ENCODE measurements at places on chromosomes 12 and 14. TPM values are rescaled to one million over a fixed set of nuclear protein-coding genes. Genes with fewer than 3 reads are reported as not detected.
A peak's percentile ranks its signal among the peaks of the same experiment; 100 is the strongest.

DNA sequence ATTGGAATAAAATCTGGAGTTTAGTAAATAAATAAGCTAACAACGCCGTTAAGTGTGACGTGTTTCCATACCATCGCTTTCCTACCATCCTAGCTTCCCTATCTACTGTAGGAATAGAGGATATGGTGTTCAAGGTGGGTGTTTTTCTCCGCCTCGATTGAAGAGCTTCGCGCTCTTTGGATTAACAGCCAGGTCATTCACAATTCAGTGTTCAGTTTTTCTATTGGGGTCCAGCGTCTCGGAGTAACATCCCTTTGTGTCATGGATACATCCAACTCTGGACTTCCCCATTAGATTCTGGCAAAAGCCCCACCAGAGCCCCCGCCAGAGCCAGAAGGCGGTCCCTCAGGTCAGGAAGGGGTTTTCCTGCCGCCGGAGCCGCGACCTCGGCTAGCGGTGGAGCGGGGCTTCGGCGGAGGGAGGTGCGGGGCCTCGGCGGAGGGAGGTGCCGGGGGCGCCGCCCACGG, 1.2 kb upstream of the SRGAP1 start:
- DNase-seq, result no peak

DNA sequence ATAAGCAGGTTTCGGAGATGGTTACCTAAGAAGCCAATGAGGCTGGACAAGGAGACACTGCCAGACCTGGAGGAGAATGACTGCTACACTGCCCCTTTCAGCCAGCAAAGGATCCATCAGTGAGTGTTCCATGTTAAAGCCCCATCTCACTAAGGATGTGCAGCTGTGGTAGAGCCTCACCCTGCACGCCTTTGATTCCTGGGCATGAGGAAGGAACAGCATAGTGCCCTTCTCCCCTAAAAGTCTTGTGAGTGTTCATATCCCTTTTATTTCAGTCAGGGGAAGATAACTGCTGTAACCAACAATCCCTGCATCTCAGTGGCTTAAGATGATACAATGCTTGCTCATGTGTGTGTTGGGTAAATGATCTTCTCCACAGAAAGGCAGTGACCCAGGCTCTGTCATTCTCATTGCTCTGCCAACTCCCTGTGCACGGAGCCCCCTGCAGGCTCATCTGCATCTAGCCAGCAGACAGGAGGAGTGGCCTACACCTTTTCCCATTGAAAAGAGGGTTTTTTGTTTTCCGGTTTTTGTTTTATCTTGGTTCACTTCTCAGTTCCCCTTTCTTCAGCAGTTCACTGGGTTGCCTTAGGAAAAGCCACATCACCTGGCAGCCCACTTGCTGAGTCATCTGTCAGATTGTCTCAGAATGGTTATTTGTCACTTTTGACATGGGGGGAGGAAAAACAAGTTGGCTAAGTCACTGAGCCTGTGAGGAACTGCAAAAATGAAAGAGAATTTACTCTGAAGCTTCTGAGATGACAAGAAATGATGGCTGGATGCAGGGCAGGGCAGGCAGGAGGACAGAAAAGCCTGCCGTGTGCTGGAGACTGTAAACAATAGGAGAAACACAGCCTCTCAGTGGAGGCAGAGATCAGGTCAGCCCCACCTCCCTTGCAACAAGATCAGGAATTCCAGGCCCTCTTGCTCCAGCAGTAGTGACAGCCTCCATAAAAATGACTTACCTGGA, 193.3 kb downstream of the ANO4 start:
- no peak for DNase-seq

GRCh38 chr12:53483225-53483978, 15.9 kb downstream of the MAP3K12 start:
- DNase-seq, result peak; percentile 44

DNA sequence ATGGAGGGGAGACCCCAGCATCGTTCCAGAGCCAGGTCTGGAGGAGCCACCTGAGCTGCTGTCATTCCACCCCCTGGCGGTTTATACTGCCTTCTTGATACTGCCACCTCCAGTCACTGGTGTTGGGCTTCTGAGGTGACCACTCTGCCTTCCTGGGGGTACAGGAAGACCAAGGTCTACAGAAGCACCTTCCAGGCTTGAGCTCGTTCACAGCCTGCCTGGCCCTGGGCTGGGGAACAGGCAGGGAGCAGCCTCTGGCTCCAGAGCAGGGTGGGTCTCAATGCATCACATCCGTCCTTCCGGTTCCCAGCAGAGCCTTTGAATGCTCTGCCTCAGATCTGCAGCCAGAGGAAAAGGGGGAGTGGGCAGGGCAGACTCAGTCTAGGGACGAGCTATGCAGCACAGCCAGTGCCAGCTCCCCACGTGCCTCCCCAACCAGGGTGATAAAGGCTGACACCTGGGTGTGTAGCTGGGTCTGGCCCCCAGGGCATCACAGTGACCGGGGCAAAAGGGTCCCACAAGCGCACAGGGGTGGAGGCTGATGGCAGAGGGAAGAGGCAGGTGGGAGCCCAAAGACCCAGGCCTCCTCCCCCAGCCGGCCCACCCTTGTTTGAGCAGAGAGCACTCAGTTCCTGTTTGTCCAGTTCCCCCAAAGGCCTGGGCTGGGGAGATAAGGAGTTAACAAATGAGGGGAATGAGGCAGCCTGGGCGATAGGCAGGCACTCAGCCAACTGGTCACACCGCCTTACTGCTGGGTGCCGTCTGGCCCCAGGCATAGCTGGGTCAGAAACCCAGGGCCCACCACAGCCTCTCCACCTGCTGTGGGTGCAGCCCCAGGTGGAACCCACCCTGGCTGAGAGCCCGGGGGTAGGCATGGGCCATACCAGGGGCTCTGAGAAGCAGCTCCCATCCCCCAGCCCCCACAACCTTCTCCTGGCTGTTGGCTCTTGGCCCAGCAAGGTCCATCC, 17.1 kb downstream of the DEGS2 start:
- DNase-seq, result peak; percentile 76

P2RX2 gene
- total RNA-seq, result 0.55 TPM

- no peak for DNase-seq
These were observed 616.3 kb upstream of the TMEM132C start for GRCh38 chr12:127650626-127651025.

DNA sequence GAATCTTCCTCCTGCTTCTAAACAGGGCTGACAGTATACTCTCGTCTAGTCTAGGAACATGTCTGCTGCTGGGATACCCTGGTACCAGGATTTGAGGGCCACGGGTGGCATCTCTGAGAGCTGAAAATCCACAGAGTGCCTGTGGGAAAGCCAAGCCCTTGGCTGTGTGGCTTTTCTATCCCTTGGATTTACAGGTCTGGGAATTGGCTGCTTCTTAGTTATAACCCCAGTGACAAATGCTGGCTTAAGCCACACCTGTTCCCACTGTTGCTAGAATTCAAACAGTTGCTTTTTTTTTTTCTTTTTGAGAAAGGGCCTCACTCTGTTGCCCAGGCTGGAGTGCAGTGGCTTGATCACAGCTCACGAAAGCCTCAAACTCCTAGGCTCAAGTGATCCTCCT, 14.3 kb upstream of the RIN3 start:
- DNase-seq, result no peak

- no peak for DNase-seq
These were observed 32.7 kb downstream of the GPHB5 start for GRCh38 chr14:63286071-63286470.

GRCh38 chr14:61568572-61569011, 126.7 kb upstream of the HIF1A start:
- DNase-seq, result peak; percentile 72

- peak; percentile 51 for DNase-seq
These were observed 157.0 kb upstream of the PRMT8 start for GRCh38 chr12:3333991-3334391.

- DNase-seq, result no peak
These were observed 6.8 kb downstream of the RASSF9 start for GRCh38 chr12:85829391-85829790.

- DNase-seq, result no peak
These were observed 48.0 kb downstream of the SLC17A8 start for GRCh38 chr12:100404769-100405407.

GRCh38 chr12:101439236-101439635, 31.7 kb upstream of the ARL1 start:
- no peak for DNase-seq

DNA sequence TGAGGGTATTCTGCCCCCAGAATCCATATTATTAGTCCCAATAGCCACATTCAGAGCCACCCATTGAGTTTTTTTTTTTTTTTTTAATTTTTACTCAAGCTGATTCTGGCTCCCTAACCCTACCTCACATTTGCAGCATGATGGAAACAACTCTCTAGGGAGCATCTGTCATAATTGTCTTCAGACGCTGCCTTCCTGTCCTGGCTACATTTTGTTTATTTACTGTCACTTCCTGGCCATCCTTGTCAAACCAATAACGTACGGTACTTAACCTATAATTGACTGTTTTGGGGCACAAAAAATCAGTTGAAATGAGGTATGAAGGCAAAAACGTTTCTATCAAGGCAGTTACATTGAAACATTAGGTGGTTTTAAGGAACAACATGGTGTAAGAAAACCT, 2.1 kb downstream of the GLIPR1 start:
- no peak for DNase-seq

- no peak for DNase-seq
These were observed 11.4 kb upstream of the RNF34 start for GRCh38 chr12:121388421-121388981.

GRCh38 chr12:42213023-42213422, 25.0 kb downstream of the YAF2 start:
- no peak for DNase-seq

GRCh38 chr12:116390401-116391335, 113.2 kb upstream of the MED13L start:
- DNase-seq, result no peak

RNF212B gene
- not detected for total RNA-seq

- DNase-seq, result no peak
These were observed at the start of gene GALNT8 for GRCh38 chr12:4719821-4720636. GALNT8 (plus strand) TSS chr12:4720400; CDS start chr12:4720678, 278 bp downstream.

GALNT9 gene
- 1.6 TPM for total RNA-seq

CCDC196 gene
- total RNA-seq, result not detected

GRCh38 chr12:132545955-132546354, 56.0 kb downstream of the FBRSL1 start:
- DNase-seq, result no peak

DNA sequence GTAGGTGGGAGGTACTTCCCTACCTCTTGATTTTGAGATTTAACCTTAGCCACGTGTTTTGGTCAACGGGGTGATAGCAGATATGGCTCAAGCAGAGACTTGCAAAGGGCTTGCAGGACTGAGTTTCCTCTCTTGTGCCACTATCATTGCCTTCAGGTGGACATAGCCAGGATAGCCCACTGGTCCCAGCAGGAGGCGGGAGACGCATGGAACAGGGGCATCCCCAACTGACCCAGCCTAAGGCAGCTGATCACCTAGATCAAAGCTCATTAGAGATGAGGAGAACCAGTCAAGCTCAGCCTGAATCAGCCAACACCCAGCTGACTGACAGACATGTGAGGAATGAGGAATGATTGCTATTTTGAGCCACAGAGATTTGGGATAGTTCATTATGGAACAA, 49.6 kb downstream of the CALM1 start:
- DNase-seq, result no peak

GRCh38 chr14:95918466-95918865, 41.8 kb downstream of the TUNAR start:
- DNase-seq, result no peak

TMEM263 gene
- 32.6 TPM for total RNA-seq

- no peak for DNase-seq
These were observed 53.1 kb downstream of the EIF2S3B start for GRCh38 chr12:10558789-10559188.

GRCh38 chr12:54060975-54061778, 7.5 kb downstream of the HOXC4 start:
- no peak for DNase-seq

- DNase-seq, result no peak
These were observed 179.7 kb downstream of the RAD51B start for GRCh38 chr14:67999290-67999689.

- no peak for DNase-seq
These were observed 69.1 kb downstream of the VCPKMT start for GRCh38 chr14:50047274-50047676.

GRCh38 chr14:51335531-51335930, 95.5 kb downstream of the TMX1 start:
- no peak for DNase-seq

- no peak for DNase-seq
These were observed 5.2 kb upstream of the PACS2 start for GRCh38 chr14:105309371-105309770.

DNA sequence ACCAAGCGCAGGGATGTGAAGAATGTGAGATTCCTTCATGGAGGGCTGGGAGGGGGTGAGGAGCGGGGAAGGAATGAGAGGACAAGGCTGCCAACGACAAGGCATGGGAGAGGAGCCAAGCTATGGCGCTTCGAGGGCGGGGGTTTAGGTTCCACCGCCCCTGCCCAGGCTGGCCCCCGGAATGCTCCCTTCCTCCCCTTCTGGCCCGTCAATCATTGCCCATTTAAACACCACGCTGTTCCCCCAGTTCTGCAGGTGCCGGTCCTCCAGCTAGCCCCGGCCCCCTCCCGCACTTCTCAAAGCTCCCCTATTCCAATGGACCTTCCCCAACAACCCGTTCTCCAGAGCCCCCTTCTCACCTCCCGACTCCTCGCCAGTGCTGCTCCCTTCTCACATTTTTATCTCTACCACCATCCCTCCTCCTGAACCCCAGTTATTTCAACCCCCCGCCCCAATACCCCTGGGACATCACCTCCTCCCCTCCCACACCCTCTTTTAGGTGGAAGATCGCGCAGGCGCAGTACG, 428 bp downstream of the RNF41 start:
- DNase-seq, result peak; percentile 79

GRCh38 chr14:56168007-56168616, 49.9 kb downstream of the PELI2 start:
- no peak for DNase-seq

PLEKHG3 gene
- 34.5 TPM for total RNA-seq

C3AR1 gene
- 45.0 TPM for total RNA-seq

KRAS gene
- 26.7 TPM for total RNA-seq

DNA sequence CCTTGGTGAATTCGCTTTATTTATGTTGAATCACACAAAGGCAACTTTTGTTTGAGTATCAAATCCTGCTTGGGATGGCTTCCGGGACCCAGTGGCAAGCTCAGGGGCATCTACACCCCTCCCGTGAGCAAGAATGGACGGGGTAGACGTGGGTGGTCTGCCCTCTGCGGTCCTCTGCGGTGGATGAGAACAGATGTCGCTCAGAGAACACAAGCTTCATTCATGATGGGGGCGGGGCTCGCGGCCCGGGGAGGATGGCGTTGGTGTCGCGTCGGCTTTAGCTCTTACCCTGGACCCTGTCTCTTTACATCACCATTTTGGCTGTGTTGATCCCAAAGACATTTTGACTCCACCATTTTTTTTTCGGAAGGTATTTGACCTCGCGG, 158.5 kb upstream of the RTL1 start:
- peak; percentile 34 for DNase-seq

All from upper lobe of right lung (tissue), 1 donor.